Breast epithelium (tissue), 4 donors: ENCODE measurements at places on chromosomes 7 and 10. TPM values are rescaled to one million over a fixed set of nuclear protein-coding genes. Genes with fewer than 3 reads are reported as not detected.

- DNase-seq: no peak
Observed at GRCh38 chr10:104892879-104893617, 252.0 kb downstream of the SORCS3 start.

The PNLIP gene
- total RNA-seq: not detected

DNA sequence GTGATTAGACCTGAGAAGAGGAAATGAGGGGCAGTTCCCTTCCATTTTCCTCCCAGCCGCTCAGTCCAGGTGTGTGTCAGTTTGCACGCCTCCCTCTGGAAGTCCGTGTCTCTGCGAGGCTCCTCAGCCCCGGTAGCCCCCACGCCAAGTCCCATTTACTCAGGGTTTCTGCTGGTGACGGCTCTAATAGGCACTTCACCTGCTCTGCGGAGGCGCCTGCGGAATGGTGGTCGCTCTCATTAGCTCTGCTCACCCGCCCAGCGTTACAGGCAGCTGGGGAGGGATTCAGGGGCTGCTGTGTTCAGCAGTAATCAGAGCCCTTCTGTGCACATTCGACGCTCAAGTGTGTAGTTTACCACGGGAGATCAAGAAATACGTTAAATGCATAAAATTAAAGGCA is 179.9 kb downstream of the MGMT start:
- no peak for DNase-seq

DNA sequence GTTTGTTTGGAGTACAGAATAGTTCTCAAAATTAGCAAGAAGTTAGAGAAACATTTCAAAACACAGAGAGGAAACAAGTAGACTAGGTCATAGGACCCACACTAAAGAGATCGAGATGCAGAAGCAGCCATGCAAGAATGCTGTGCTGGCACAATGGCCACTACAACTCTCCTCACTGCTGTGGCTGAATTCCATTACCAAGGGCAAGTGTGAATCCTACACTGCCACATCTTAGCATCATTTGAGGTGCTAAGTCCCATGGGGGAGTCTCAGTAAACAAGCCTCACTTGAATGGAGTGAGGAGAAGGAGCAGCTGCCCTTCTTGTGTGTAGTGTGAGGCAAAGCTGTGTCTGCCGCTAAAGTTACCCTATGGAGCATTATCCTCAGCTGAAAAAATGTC is 56.7 kb downstream of the PCLO start:
- DNase-seq: no peak

The CDC14C gene
- not detected for total RNA-seq
